ENCODE measurements at places on chromosomes 11 and 22.

- no peak for DNase-seq
Measured at GRCh38 chr22:37090920-37091695, 18.4 kb downstream of the TMPRSS6 start.

DNA sequence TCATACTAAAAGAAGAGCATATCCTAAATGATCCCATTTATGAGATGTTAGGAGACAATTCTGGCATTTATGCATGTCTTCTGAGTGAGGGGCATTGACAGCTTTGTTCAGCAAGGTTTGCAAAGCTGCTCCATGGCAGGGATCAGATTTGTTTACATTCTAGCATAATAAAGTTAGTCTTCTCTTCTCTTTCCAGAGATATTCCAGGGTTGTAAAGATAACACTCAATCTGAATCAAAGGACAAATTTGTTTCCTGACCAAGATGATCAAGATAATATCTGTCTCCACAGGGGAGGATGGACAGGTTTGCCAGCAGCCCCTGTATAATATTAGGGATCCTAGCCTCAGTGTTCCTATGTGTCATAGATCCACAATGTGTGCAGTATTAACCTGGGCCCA lies 77.5 kb upstream of the ZC3H12C start:
- no peak for DNase-seq

DNA sequence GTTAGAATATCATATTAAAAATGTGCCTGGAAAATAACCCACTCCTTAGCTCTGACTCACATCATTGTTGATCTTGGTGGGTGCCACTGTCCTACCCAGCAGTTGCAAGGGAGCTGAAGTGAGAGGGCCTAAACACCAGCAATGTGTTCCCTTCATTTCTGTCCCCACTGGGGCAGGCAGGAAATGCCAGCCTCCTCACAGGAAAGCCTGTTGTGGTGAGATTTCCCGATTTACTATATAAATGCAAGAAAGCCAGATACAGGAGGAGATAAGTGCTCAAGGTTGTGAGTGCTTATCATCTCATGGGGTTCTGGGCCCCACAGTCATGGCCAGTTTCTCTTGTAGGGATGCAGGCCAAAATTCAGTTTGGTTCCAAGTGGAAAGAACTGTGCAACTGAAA lies 15.8 kb upstream of the FLI1 start:
- no peak for DNase-seq

DNA sequence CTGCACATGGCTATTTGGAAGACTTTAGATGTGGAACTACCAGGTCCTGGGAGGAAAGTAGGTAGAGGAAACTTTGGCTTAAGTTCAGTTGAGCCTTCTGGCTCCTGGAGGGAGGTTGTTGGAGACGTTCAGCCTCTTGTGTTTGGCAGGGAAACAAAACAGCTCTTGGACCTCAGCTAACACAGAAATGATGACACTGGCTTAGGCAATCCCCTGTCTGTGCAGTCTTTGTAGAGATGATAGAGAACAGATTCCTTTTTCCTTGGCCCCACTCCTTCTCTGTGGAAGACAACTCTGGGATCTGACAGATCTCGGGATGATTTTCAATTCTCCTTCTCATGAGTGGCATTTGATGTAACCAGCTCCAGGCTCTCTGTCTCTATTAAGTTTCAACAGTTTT lies 428.5 kb downstream of the TMEM135 start:
- DNase-seq: no peak

DNA sequence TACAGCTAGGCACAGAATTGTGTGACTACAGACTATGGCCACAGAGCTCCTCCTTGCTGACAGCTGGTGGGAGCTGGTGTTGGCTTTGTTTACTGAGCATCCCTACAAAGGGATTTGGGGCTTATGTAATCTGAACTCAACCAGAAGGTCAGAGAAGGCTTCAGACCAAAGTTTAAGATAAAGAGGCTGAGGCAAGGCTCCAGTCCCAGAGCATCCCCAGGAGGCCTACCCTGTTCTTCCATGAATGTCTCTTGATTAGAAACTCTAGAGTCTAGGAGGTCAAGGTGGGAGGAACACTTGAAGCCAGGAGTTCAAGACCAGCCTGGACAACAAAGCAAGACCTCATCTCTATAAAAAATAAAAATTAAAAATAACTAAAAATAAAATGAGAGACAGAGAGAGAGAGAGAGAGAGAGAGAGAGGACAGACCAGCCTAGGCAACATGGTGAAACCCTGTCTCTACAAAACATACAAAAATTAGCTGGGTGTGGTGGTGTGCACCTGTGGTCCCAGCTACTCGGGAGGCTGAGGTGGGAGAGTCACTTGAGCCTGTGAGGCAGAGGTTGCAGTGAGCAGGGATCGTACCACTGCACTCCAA lies 125.5 kb upstream of the SERPIND1 start:
- DNase-seq: no peak

- DNase-seq: peak; percentile 95
Measured at GRCh38 chr22:41780746-41781505, 19.6 kb upstream of the CCDC134 start.

DNA sequence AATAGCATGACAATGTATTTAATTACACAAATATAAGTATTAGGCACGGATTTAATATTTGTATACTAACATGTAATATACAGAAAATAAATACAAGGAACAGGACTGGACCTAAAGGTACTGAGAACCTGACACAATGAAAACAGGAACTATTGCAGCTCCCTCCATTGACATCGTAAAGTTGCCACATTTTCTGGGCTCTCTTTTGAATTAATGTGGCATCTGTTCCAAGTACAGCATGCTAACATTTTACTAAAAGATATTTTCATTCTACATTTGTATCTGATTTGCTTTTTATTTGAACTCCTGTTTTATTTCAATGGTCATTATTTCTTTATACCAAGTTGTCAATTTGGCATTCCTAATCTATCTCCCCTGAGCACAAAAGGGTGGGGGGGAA lies 15.3 kb downstream of the PHF21A start:
- DNase-seq: no peak

- no peak for DNase-seq
Measured at GRCh38 chr22:36101756-36102155, 58.8 kb downstream of the APOL3 start.

GRCh38 chr11:70108250-70108649 lies 30.1 kb downstream of the ANO1 start:
- no peak for DNase-seq

DNA sequence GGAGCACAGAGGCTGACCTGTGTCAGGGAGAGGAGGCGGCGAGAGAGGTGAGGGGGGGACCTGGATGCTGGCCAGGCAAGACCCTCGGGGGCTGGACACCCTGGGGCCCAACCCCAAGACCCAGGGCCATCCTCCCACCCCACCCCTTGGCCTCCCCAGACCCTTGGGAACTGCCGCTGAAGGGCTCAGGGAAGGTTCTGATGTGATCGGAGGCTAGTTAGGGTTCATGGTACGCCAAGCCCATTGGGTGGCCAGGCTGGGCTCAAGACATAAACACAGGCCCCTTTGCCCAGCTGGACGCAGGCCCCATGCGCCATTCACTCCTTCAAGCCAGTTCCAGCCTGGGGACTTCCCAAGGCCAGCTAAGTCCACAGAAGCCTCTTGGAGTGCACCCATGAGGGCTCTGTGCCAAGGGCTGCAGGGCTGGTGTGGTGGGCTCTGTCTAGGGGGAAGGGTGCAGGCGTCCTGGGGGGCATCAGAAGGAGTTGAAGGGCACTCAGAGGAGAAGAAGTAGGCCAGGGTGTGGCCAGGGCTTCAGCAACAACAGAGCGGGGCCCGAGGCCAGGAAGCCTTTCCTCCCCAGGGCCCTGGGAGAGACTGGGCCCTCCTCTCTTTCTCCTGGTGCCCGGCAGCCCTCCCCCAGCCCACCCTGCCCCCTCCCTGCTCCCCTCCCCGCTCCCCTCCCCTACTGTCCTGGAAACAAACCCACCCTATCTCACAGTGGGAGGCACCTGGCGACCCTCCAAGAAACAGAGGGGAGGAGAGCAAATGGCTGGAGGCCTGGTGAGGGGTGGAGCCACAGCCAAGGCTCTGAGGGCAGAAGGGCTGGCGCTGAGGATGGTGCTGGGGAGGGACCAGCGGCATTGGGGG lies 12.9 kb downstream of the TSPAN32 start:
- DNase-seq: no peak

DNA sequence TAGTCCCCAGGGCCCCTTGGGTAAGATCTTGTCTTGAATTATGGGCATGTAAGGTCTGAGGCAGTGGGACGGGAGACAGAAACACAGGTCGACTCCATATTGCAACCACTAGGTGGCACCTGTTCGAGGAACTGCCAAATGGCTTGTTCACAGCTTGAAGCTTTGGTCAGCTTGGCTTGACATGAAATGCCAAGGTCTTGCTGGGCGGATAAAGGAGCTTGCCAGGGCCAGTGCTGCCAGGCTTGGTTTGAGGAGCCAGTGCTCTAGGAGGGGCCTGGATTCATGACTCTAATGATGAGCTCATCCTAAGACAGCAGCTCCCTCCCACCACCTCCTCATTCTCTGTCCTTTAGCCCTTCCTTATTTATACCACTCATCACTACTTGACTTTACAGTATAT lies 11.9 kb upstream of the NRIP3 start:
- DNase-seq: peak; percentile 63

- no peak for DNase-seq
Measured at GRCh38 chr11:120842195-120842594, 181.7 kb upstream of the TBCEL start.

- DNase-seq: no peak
Measured at GRCh38 chr11:13602844-13603243, 65.6 kb upstream of the FAR1 start.

GRCh38 chr11:44505581-44506054 lies 59.8 kb upstream of the CD82 start:
- no peak for DNase-seq

- no peak for DNase-seq
Measured at GRCh38 chr22:29205252-29205593, 473 bp upstream of the EMID1 start.

DNA sequence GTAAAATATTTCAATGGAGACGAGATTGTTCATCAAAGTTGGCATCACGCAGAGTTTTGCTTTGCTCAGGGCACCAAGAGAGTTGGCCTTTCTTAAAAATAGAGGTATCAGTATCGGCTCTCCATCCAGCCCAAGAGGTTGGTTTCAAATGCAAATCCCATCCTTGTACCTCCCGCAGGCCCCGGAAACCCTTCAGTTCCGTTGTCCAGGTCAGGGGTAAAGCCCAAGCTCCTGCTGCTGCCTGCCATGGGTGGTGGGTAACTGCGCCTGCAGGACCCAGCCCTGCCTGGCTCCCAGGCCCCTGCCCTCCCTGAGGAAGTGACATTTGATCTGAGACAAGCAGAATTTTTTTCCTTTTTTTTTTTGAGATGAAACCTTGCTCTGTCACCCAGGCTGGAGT lies 49.3 kb upstream of the RTL6 start:
- DNase-seq: no peak

- no peak for DNase-seq
Measured at GRCh38 chr11:72671152-72672099, 2.8 kb downstream of the PDE2A start.

GRCh38 chr11:102405501-102405900 lies 47.1 kb downstream of the TMEM123 start:
- no peak for DNase-seq

DNA sequence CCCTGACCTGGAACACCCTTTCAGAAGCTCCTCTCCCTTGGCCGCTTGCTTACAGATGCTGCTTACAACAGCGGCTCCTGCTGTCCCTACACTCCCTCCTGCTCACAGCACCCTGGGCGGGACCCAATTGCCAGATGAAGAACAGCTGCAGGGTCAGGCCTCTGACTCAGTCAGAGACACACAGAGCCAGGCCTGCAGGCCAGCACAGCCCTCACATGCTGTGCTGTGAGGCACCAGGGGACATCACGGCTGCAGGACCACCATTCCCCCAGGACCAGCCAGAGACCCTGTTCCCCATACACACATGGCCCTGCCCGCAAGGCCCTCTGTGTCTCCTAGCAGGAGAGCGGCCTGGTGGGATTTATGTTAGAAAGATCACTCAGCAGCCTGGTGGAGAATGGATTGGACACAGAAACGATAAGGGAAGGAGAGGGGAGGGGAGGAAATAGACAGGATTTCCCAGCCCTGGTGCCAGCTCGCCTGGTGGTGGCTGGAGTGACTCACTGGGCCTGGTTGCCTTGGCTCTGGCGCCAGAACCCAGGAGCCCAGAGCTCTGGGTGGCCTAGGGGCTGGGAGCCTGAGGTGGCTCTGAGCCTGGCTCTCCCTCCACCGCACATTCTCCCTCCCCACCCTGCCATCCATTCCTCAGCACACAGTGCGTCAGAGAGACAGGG lies 6.7 kb downstream of the CAPN5 start:
- no peak for DNase-seq

GRCh38 chr11:47485107-47485506 lies 36.2 kb upstream of the RAPSN start:
- no peak for DNase-seq

DNA sequence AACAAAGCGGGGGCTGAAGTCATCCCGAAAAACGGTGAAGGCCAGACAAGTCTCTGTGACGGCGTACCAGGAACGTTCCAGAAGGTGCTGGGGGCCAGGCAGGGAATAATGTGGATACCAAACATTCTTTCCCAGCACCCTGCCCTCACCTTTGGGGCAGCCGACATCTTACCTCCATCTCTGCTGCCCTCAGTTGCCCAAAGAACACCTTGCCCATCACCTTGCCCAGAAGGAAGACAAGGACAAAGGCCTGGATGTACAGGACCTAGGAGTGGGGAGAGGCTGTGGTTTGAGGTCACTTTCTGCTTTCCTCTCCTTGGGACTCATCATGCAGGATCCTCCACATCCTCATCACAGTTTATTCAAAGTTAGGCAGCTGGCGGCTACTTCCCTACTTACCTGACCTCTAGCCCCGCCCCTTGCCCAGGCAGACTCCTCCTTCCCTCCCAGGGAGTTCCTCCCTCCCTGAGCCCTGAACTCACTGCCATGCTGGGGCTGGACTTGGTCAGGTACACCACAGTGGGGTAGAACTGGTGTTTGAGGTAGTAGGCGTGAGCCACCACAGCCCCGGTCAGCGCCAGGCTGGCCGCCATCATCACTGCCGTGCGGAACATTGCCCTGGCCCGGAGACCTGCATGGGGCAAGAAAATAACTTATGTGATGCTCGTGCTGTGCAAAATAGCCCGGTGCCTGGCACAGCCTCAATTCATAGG lies 1.2 kb downstream of the SYVN1 start:
- peak; percentile 70 for DNase-seq

DNA sequence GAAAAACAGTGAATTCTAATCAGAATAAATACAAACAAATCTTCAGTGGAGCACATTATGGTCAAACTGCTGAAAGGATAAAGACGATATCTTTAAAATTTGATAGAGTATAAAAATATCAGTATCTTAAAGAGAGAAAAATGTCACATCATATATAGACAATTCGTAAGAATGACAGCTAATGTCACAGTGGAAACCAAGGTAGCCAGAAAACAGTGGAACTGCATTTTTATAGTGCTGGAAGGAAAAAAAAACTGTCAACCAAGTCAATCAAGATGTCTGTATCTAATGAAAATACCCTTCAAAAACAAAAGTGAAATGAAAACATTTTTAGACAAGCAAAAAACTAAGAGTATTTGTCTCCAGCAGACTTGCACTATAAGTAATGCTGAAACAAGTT lies 73.4 kb upstream of the HMGXB4 start:
- DNase-seq: no peak

DNA sequence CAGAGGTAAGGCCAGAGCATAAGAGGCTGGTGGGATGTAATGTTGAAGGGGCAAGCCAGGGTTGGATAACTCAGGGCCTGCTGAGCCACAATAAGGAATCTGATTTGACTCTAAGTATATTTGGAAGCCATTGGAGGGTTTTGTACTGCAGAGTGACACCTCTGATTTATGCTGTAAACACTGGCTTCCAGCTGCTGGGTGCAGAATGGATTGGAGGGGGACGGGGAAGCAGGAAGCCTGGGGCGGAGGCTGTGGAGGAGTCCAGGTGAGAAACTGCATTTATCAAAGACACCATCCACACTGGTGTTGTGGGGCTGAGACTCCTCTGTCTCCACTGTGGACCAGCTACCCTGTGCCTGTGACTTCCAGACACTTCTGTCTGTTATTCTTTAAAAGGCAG lies 26.8 kb downstream of the MIAT start:
- DNase-seq: no peak
